ENCODE measurements at places on chromosomes 5 and 9.

- DNase-seq = no peak
These were observed 194.1 kb downstream of the AOPEP start for GRCh38 chr9:94920420-94921091.

- no peak for DNase-seq
These were observed 53.4 kb upstream of the PAM start for GRCh38 chr5:102701748-102702147.

DNA sequence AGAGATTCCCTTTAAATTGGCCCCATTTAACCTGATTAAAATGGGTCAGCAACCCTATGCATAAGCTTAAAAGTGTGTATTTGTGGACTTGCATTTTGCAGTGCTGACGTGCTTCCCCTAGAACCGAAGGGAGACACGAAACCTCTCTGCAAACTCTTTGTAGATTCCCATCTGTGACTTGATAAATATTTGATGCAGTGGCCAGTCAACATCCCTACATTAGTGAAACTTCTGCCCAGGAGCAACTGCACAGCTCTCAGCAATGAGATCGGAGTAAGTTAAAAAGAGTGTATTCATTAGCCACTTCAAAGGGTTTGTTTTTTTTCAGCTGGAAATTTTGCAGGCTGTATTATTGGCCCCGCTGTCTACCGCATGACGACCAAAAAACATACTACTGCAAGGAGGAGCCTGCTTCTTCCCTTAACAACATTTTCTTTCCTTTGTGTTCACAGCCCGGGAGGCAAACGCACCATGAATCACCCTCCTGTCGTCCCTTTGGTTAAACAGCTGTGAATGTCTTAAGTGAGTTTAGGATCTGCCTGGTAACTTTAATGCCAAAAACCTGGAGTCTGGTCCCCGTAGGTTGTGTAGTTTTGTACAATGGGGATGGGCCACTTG lies 38.0 kb upstream of the TCERG1 start:
- DNase-seq = no peak

DNA sequence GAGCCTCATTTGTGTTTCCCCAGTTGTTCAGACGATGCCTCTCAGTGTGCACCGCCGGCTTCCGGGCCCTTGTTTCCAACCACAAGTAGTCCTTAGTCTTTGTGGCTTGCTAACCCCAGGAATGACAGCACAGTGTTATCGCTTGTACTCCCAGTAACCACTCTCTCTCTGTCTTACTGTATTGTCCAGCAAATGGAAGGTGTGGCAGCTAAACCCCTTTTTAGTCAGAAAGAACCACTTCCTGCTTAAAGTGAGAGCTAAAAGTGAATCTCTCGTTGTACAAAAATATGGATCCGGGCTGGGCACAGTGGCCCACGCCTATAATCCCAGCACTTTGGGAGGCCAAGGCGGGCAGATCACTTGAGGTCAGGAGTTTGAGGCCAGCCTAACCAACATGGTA lies 61.3 kb downstream of the ENC1 start:
- DNase-seq = no peak

- DNase-seq = no peak
These were observed 136.1 kb downstream of the FGF1 start for GRCh38 chr5:142549834-142550233.

DNA sequence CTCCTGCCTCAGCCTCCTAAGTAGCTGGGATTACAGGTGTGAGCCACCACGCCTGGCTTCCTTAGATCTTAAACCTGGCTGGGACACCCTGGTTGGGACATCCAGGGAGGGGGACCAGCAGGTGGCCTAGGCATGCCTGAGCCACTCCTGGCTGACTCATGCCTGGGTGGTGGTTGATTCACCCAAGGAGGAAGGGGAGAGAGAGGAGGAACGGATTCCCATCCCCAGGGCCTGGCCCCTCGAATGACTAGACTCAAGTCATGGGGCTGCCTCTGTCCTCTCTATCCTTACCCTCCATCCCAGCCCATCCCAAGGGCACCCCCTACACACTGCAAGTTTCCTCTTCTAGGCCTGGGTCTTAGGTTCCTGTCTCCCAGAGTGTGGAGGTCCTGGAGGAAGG lies 12.7 kb downstream of the EEIG1 start:
- DNase-seq = peak; percentile 20

GRCh38 chr5:166354332-166354731 lies 1937.1 kb upstream of the WWC1 start:
- DNase-seq = no peak

DNA sequence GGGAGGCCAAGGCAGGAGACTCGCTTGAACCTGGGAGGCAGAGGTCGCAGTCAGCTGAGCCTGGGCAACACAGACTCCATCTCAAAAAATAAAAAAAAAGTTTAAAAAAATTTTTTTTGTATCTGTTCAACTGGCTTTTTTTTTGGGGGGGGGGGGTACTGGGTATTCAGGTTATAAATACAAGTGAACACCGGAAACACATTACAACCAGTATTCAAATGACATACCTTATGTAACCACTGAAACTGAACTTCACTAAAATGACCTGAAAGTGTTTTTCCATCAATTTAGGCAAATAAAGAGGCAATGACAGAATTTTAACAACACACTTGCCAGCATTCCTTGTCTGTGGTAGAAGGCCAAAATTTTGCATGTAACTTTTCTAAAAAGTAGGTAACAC lies 33.5 kb downstream of the STRBP start:
- no peak for DNase-seq

DNA sequence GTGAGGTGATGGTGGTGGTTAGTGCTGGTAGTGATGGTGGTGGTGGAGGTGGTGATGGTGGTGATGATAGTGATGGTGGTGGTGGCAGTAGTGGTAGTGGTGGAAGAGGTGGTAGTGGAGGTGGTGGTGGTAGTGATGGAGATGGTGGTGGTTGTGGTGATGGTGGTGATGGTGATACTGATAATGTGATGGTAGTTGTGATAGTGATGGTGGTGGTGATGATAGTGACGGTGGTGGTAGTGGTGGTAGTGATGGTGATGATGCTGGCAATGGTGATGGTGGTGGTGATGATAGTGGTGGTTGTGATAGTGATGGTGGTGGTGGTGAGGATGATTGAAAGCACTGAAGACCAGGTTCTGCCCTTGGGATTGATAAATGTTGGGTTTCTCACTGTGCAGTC lies 85.2 kb upstream of the SLC1A3 start:
- no peak for DNase-seq

GRCh38 chr5:109701252-109701651 lies 11.5 kb downstream of the MAN2A1 start:
- DNase-seq = no peak

- DNase-seq = no peak
These were observed 202.5 kb upstream of the ADRA1B start for GRCh38 chr5:159713773-159714172.

GRCh38 chr9:82563094-82563493 lies 499.8 kb downstream of the RASEF start:
- DNase-seq = no peak

GRCh38 chr5:38899936-38900335 lies 54.1 kb downstream of the OSMR start:
- DNase-seq = no peak

- DNase-seq = peak; percentile 5
These were observed 148.2 kb downstream of the CAAP1 start for GRCh38 chr9:26744191-26744965.

DNA sequence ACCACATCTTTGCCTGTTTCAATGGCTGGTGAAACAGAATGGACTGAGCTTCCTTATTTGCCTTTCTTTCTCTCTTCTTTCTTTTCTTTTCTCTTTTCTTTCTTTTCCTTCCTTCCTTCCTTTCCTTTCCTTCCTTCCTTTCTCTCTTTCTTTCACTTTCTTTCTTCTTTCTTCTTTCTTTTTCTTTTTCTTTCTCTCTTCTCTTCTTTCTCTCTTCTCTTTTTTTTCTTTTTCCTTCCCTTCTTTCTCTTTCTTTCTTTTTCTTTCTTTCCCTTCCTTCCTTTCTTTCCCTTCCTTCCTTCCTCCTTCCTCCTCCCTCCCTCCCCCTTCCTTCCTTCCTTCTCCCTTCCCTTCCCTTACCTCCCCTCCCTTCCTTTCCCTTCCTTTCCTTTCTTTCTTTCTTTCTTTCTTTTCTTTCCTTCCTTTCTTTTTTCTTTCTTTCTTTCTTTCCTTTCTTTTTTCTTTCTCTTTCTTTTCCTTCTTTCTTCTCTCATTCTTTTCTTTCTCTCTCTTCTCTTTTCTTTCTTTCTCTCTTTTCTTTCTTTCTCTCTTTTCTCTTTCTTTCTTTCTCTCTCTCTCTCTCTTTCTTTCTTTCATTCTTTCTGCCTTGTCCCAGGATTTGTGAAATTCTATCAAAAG lies 50.1 kb upstream of the MCTP1 start:
- DNase-seq = no peak

- peak; percentile 43 for DNase-seq
These were observed 69.2 kb downstream of the SYK start for GRCh38 chr9:90870621-90871326.

DNA sequence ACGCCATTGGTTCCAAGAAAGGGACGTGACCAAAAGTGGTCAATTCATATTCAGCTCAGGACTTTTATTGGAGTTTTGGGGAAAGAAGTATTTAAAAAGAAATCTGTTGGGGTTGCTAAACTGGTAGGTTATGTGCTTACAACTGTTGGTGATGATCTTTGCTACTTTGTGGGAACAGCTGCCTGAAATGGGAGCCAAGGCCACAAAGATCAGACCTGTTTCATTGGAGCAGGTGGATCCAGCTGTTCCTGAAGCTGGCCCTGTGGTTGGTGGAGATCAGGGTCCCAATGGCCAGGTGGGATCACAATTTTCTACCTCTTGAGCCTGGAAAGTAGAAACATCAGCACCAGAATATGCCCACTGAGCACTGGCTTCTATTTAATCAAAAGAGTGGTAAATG lies 144.5 kb downstream of the PSAT1 start:
- no peak for DNase-seq

DNA sequence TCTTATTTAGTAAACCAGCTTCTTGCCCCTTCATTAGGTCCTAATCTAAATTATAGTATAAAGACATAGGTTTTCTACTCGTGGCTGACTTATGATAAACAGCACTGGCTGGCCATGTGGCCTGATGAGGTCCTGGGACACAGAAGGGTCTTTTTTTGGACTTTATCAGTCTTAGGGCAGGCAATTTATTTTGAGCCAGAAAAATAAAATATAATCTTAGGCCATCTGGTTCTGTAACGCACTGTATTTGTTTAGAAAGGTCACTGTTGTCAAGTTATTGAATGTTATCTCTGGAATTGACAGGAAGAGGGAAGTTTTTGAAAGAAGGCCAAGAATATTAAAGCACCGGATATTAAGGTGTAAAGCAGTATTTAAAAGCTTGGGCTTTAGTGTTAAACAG lies 53.9 kb downstream of the RFX3 start:
- DNase-seq = no peak

- no peak for DNase-seq
These were observed 362.9 kb downstream of the TRIM32 start for GRCh38 chr9:117050007-117050406.

DNA sequence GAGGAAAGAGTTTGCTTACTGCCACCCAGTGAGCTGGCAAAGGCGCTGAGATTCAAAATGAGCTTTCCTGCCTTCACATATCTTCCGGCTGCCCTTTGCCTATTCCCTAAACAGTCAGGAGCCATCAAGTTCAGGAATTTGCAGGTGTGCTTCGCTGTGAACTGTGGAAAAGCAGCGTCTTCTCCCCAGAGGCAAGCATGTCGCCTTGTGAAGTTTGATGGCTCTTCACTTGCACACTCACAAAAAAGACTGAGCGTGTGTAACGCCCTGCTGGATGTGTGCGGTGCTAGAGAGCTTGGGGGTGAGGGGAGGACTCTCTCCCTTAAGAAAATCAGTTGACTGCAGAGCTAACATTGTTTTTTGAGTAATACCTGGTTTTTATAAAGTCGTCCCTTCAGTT lies 288.7 kb downstream of the DOCK8 start:
- DNase-seq = no peak

GRCh38 chr5:33788922-33789566 lies 102.7 kb downstream of the ADAMTS12 start:
- no peak for DNase-seq

- DNase-seq = peak; percentile 29
These were observed 19.8 kb downstream of the DYNC2I2 start for GRCh38 chr9:128636556-128637530.

GRCh38 chr9:128551657-128552152 lies 682 bp upstream of the SPTAN1 start:
- DNase-seq = no peak

DNA sequence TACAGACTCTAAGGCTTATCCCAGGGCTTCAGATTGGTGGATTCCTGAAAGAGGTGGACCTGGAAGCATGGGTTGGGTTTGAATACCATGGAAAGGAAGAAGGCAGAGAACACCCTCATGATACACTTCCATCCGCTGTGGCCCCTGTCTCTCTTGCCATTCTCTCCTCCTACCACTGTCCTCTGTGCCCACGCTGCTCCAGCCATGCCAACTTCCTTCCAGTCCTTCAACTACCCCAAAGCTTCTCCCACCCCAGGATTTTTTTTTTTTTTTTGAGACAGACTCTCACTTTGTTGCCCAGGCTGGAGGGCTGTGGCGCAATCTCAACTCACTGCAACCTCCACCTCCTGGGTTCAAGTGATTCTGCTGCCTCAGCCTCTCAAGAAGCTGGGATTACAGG lies 1.7 kb upstream of the SPARC start:
- DNase-seq = no peak

DNA sequence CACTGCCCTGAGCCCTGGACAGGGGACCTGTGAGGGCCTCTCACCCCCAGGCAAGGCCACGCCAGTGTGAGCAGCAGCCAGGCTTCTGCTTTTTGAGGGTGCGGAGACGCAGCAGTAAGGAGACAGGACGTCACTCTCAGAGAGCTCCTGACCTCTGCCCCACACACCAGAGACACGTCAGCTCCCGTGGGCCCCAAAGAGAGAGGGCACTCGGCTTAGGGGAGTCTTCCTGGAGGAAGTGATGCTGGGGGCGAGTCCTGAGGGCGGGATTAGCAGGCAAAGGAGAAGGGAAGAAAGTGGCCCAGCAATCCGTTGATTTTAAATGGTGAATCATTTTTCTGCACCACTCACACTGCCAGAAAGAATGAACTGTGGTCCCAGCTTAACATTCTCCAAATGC lies 24.0 kb upstream of the SLC9A3 start:
- no peak for DNase-seq

GRCh38 chr9:132167192-132167591 lies 5.3 kb downstream of the NTNG2 start:
- DNase-seq = no peak
